ENCODE measurements at places on chromosomes 4 and X. TPM values are rescaled to one million over a fixed set of nuclear protein-coding genes. Genes with fewer than 3 reads are reported as not detected.

The GRPR gene
- total RNA-seq: 6.2 TPM

The KDR gene
- 64.2 TPM for total RNA-seq

The NWD2 gene
- total RNA-seq: 0.66 TPM

The AVPR2 gene
- 0.44 TPM for total RNA-seq

The EMCN gene
- total RNA-seq: 27.5 TPM

The CTSO gene
- total RNA-seq: 37.5 TPM

The RBM47 gene
- total RNA-seq: 151 TPM

DNA sequence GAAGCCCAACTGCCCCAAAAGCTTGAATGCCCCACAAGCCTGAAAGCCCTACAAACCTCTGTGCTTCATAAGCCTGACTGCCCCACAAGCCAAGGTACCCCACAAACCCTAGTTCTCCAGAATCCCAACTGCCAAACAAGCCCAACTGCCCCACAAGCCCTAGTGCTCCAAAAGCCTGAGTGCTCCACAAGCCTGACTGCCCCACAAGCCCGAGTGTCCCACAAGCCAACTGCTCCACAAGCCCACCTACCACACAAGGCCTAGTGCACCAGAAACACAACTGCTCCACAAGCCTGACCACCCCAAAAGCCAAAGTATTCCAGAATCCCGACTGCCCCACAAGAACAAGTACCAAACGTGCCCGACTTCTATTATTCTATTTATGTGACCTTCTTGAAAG is 13.6 kb upstream of the HSFX3 start:
- DNase-seq: no peak

DNA sequence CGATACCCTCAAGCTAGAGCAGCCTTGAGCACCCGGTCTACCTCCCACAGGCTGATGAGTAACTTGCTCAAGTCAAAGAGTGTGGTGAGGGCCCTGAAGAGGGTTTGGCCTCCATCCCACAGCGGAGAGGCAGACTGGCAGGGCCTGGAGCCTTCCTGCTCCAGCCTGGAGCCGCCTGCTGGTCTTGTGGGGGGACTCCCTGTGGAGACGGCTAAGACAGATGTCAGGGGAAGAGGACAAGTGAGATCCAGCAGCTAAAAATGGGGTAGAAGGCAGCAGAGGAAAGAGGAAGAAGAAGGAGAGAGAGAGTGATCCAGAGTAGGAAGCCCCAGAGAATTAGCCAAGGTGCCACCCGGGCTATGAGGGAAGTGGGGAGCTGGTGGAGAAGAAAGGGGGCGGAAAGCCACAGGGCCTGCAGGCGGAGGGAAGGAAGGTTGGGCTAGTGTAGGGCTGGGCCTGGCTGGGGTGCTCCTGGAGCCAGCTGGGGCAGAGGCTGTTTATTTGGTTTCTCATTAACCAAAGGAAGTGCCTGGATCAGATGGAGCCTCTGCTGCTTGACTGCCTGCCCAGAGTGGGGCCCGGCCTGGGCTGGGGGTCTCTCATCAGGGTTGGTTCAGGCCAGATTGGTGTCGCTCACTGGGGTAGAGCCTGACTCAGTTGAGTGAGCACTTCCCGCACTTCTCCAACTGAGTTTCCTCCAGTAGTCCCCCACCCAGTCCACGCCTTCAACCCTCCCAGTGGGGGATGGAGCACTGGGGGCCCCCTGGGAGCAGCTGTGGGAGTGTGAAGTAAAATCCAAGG is 14.2 kb downstream of the EFNB1 start:
- no peak for DNase-seq

- peak; percentile 100 for DNase-seq
Measured at GRCh38 chrX:318068-318738, 393 bp downstream of the GTPBP6 start.

- DNase-seq: no peak
Measured at GRCh38 chrX:13699183-13699826, 10.4 kb downstream of the RAB9A start.

DNA sequence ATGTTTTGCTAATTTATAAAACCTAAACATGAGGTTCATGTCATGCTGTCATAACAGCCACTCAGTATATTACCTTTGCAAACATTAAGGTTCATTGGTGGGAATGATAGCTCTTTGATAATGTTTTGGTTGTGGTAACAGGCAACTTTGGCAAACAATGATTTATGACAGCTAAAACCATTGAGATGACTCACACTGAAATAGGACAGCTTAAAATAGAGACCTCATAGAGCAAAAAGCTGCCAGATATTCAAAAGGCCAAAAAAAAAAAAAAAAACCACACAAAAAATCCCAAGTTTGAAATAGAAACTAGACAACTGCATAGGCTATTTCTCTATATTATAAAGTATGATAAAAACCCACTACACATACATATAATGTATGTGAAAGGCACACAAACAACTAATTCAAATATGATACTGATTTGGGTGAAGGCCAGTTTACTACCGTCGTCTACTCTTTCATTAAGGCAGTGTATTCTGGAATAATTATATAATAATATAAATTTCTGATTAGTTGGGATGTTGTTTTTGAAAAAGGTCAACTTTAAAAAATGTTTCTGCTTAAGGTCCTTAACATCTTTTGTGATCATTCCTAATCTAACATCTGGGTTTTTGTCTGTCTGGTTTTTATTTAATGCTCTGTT is 646.0 kb upstream of the PITX2 start:
- DNase-seq: no peak

- no peak for DNase-seq
Measured at GRCh38 chrX:31228909-31229308, 157.1 kb upstream of the FTHL17 start.

DNA sequence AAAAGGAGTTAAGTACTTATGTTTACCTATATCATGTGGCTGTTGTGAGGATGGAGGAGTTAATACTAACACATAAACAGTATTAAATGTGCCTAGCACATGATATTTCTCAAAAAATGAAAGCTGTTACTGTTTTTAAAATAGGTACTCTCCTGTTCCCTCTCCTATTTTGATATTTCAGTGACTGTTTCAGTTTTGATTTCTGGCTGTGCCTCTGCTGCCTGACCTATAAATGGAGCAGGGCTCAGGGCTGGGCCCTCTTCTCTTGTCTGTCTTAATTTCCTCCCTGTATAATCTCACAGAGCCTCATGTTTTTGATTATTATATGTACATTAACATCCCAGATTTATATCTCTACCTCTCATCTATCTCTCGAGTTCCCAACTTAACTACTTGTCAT is 93.3 kb downstream of the UGT8 start:
- no peak for DNase-seq

- DNase-seq: no peak
Measured at GRCh38 chr4:86536151-86536550, 58.0 kb upstream of the PTPN13 start.

- DNase-seq: no peak
Measured at GRCh38 chrX:140393507-140393906, 111.4 kb downstream of the SOX3 start.

DNA sequence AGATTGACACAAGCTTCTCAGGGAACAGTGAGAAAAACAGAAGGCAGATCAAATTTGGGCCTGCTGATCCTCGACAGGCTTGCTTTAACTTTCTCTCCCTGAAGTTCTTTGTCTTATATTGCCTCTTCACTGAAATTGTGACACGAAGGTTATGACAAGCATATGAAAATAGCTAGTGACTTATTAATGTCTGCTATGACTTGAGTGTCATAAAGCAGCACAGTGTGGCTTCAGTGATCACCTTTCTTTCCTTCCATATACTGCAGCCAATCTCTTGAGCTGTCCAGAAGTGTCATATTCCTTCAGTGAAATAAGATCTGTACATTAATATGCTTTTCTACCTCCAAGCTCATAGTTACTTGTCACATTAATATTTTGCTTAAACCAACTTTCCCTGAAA is 870.2 kb downstream of the C4orf33 start:
- no peak for DNase-seq

- no peak for DNase-seq
Measured at GRCh38 chr4:184306949-184307348, 89.3 kb upstream of the ENPP6 start.

GRCh38 chr4:41455206-41455605 is 82.8 kb upstream of the LIMCH1 start:
- DNase-seq: no peak
